Suprapubic skin (tissue), 4 donors: ENCODE measurements at places on chromosomes 13 and 19.

DNA sequence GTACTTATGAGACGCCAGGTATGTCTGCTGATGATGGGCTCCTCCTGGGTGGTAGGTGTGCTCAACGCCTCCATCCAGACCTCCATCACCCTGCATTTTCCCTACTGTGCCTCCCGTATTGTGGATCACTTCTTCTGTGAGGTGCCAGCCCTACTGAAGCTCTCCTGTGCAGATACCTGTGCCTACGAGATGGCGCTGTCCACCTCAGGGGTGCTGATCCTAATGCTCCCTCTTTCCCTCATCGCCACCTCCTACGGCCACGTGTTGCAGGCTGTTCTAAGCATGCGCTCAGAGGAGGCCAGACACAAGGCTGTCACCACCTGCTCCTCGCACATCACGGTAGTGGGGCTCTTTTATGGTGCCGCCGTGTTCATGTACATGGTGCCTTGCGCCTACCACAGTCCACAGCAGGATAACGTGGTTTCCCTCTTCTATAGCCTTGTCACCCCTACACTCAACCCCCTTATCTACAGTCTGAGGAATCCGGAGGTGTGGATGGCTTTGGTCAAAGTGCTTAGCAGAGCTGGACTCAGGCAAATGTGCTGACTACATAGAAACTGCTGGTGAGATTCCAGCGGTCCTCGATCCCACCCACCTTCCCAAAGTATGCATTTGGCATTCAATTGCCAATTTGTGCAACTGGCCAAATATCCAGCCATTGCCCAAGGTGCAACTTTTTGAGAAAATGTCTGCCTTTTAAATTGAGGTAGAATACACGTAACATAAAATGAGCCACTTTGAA, 10.2 kb downstream of the OR2Z1 start:
- no peak for DNase-seq

DNA sequence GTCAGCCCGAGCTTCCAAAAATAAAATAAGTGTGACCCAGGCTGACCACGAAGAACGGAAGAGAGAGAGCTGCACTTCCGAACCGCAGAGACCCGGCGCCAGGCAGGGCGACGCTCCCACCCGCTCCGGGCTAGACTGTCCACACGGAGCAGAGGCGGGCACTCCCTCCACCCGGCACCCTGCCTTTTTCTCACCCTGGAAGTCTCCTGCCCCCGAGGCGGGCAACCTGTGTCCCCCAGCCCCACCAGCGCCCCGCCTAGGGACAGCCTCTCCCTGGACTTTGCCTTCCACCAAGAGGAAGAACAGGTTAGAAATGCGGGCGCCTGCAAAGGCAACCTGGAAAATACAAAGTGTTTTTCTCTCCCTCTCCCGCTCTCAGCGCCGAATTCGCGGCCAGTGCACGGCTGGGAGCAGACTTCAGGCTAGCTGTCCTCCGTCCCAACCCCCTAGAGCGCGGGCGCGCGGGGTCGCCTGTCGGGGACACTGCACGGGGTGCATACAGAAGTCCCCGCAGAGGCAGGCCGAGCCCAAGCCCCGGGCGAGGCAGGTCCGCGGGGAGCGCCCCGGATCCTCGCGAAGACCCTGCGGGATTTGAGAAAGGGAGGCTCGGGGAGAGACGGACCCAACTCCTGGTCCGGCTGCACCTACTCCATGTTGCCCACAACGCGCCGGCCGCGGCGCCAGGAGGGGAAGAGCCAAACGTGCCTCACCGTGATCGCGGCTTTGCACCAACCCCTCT, 845 bp downstream of the SPRY2 start:
- peak; percentile 74 for DNase-seq

GRCh38 chr19:29671393-29672160, 6.3 kb downstream of the PLEKHF1 start:
- DNase-seq, result no peak

DNA sequence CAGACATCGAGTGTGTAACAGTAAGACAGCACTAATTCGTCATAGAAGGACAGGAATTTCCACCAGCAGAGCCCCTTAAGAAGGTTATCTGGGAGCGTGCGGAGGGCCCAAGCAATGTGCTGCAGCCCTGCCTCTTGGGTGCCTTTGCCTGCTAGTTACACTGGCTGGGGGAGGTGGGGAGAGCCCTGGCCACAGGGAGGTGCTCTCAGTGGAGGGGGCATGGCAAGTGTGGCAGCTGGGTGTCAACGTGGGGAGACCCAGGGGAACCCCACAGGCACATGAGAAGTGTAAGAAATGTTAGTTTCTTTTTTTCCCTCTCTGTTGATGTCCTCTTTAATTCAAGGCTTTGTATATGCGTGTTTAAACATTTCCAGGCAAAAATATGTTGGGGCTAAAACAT, 50.9 kb upstream of the TMTC4 start:
- DNase-seq, result no peak

- DNase-seq, result no peak
Observed at GRCh38 chr13:102825400-102825799, 20.4 kb upstream of the ERCC5 start.

DNA sequence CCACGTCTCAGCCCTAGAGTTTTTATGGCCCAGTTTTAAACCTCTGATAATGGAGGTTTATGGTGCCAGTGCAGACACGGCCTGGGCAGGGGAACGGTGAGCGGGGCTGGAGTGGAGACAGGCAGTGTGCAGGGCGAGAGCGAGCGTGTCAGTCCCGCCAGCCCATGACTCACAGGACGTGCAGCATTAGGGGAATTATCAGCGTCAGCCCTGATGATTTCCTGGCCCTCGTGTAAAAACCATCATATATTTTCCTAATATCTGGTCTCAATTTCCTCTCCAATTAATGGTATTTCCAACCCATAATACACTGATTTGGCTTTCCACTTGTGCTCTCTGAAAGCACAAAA, 104.6 kb upstream of the VSTM2B start:
- no peak for DNase-seq

DNA sequence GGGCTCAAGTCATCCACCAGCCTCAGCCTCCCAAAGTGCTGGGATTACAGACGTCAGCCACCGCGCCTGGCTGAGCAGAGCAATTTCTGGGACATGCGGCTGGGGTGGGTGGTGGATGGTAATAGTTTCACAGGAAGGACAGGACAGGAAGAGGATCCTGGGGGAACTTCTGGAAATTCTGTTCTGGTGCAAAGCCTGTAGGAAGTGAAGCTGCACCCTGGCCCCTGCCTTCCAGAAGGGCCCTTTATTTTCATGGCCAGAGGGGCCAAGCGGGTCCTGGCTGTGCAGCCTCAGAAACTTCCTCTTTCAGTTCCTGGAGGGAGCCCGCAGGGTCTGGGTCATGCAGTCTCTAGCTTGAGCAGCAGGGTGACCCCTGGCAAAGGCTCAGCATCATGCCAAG, 15.7 kb downstream of the FEM1A start:
- no peak for DNase-seq

DNA sequence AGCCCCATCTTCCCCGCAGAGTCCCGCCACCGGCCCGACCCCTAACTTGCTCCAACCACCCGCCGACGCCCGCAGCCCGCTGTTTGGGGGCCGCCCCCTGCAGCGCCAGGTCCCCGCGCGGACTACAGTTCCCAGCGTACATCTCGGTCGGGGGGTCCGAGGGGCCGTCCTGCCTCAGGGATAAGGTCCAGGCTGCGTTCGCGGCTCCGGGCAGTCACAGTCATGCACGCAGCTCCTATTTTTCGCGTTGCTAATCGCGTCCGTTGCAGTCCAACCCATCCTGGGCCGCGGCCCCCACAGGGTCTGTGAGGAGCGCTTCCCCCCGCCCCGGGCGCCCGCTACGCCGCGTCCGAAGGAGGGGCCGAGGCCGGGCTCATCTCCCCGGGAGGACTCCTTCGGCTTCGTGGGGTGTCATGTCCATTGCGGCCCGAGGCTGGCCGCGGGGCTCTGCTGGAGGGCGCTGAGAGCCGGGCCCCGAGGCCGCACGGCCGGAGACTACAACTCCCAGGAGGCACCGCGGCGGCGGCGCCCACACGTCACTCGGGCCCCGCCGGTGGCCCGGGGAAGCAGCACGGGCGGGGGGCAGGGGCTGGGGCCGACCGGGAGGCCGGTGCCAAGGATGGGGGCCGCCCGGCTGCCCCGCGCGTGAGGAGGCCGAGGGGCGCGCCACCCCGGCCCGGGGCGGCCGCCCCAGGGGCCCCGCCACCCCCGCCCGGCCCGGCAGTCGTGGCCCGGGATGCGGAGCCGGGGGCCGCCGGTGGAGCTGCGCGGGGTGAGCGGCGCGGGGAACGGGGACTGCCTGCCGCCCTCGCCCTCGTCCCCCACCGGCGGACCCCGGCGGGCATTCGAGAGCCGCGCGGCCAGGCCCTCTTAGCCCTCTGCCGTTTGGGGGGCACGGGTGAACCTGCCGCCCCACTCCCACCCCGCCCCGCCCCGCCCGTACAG, at the start of gene MAP3K10:
Gene MAP3K10, plus strand, starts transcription at position 536 of the 945 bp plus-strand sequence. CDS start 606 bp downstream, outside the sequence.
- peak; percentile 86 for DNase-seq

GRCh38 chr13:109770436-109770835, 15.9 kb downstream of the IRS2 start:
- DNase-seq, result no peak

GRCh38 chr13:99014522-99014921, 36.7 kb upstream of the DOCK9 start:
- DNase-seq, result no peak

- DNase-seq, result peak; percentile 75
Observed at GRCh38 chr19:44808463-44809371, at the start of gene BCAM. TSS of gene BCAM (plus strand) at chr19:44809103. CDS start at chr19:44809125, 22 bp downstream.

DNA sequence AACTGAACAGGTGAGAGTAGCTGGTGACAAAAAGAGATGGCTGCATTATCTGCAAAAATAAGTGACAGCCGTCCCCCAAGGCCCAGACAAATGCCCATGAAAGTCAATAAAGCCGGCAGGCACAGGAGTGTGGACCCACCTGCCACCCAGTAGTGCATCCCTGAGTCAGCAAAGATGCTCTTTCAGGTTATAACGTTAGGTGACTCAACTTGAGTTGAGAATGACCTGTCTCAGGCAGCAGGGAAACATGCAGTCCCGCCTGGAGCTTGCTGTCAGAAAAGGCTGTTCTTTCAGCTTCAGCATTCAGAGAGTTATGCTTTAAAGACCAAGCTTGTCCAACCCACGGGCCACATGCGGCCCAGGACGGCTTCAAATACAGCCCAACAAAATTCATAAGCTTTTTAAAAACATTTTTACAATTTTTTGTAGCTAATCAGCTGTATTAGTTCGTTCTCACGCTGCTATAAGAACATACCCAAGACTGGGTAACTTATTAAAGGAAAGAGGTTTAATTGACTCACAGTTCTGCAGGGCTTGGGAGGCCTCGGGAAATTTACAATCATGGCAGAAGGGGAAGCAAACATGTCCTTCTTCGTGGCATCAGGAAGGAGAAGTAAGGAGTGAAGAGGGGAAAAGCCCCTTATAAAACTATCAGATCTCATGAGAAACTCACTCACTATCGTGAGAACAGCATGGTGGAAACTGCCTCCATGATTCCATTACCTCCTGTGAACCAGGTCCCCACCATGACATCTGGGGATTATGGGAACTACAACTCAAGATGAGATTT, 110.4 kb downstream of the RAB20 start:
- DNase-seq, result no peak
